ENCODE measurements at places on chromosomes 7 and 10.

DNA sequence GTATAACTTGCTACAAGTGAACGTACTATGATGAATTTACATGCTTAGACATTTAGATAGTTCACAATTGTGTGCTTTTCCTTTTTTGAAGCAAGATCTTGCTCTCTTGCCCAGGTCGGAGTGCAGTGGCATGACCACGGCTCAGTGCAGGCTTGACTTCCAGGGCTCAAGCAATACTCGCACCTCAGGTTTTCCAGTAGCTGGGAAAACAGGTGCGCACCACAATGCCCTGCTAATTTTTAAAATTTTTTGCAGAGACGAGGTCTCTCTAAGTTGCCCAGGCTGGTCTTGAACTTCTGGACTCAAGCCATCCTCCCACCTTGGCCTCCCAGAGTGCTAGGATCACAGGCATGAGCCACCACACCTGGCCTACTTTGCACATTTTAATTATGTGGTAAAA, 1.8 kb downstream of the GPR15LG start:
- DNase-seq: no peak

- DNase-seq: no peak
These were observed 213.1 kb upstream of the FAM3C start for GRCh38 chr7:121609208-121609607.

DNA sequence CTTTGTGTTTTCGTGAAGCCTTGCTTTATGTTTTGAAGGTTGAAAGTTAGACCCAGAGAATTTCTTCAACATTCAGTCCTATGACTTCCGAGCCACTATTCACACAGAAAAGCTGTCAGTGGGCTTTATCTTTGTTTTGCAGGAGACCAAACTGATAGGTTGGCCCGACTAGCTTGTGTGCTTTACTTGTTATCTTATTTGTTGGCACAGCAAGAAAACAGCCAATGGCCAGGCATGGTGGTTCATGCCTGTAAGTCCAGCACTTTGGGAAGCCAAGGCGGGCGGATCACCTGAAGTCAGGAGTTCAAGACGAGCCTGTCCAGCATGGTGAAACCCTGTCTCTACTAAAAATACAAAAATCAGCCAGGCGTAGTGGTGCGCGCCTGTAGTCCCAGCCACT, 16.0 kb upstream of the GDI2 start:
- no peak for DNase-seq

DNA sequence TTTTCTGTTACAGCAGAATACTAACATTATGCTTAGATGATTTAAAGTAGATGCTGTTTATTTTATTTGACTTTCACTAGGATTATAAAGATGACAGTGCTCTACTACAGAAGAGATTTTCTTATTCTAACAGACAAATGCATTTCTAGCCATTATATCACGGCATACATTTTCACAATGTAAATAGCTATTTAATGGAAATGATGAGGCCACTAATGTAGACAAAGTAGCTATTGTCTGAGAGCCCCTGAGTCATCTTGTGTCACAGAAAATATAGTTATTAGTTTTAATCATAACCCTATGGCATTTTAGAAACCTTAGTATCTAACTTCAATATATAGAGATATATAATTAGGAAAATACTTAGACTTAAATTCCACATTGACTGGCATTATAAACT, 158.0 kb upstream of the AHR start:
- DNase-seq: no peak

GRCh38 chr7:31445686-31446355, 68.1 kb upstream of the ITPRID1 start:
- no peak for DNase-seq

- DNase-seq: no peak
These were observed 88.4 kb upstream of the STEAP1B start for GRCh38 chr7:22588351-22588750.

GRCh38 chr10:110992006-110992800, 72.8 kb downstream of the SHOC2 start:
- DNase-seq: no peak
